ENCODE measurements at places on chromosomes 16 and 17.
A peak's percentile ranks its signal among the peaks of the same experiment; 100 is the strongest.

DNA sequence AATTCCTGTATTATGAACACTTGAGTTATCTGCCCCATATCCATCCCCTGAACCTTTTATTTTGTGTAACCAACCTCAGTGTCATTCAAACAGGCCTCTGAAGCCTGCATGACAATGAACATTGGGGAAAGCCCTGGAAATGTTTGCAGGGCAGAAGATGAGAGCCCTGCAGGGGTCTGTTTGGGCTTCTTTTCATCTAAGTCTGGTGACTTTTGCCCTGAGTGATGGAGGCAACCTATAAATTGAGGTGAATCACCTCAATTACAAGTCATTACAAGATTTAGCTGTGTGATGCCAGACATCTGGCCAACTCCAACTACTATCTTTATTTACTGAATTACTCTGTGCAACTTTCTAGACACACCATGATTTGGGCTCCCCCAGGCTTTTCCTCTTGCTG is 189.2 kb downstream of the MAF start:
- DNase-seq, result no peak

DNA sequence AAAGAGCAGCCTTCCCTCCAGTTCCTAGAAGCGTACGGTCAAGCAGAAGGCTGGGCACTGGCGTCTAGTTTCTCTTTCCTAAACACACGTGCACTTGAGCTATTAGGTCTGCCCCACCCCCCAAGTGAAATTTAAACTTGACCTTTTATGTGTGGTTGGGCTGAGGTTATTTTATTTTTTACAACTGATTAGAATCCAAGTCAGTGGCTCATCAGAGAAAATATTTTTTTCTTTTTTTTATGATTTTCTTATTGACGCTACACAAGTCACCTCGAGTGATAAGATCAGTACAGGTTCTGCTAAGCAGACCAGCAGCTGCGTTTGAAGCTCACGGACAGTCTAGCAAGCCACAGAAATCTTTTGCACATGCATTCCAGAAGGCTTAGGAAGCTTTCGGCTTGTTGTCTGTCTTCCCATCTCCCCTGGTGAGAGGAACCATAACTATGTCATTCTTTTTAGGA is 95.1 kb downstream of the ZFHX3 start:
- DNase-seq, result no peak

GRCh38 chr17:31491376-31492131 is 100.1 kb downstream of the RAB11FIP4 start:
- peak; percentile 30 for DNase-seq

GRCh38 chr17:82003411-82004381 is 19.0 kb downstream of the CENPX start:
- no peak for DNase-seq

- no peak for DNase-seq
Measured at GRCh38 chr17:15893658-15894024, 51.3 kb upstream of the ADORA2B start.

DNA sequence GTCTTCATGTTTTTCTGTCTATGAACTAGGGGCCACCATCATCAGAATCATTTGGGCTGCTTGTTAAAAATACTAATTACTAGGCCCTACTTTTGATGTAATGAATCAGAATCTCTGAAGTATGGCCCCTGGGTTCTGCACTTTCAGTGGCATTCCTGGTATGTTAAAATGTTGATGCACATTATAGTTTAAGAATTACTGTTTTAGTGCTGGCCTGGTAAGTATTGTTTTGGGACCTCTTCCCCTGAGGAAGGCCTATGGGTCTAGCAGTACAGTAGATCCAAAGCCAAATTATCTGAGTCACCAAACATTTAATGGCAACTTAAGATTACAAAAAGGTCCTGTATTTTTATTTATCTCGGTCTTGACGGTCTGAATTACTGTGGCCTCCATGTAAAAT is 58.8 kb downstream of the AP2B1 start:
- no peak for DNase-seq

- no peak for DNase-seq
Measured at GRCh38 chr16:89407282-89407924, 83.0 kb downstream of the ANKRD11 start.

GRCh38 chr16:26118575-26118974 is 426.8 kb downstream of the HS3ST4 start:
- DNase-seq, result no peak

GRCh38 chr17:53630638-53631037 is 192.1 kb upstream of the KIF2B start:
- DNase-seq, result no peak

GRCh38 chr17:69230939-69231338 is 2.3 kb upstream of the ABCA10 start:
- DNase-seq, result no peak

GRCh38 chr17:45353043-45353442 is 36.2 kb upstream of the MAP3K14 start:
- peak; percentile 93 for DNase-seq

DNA sequence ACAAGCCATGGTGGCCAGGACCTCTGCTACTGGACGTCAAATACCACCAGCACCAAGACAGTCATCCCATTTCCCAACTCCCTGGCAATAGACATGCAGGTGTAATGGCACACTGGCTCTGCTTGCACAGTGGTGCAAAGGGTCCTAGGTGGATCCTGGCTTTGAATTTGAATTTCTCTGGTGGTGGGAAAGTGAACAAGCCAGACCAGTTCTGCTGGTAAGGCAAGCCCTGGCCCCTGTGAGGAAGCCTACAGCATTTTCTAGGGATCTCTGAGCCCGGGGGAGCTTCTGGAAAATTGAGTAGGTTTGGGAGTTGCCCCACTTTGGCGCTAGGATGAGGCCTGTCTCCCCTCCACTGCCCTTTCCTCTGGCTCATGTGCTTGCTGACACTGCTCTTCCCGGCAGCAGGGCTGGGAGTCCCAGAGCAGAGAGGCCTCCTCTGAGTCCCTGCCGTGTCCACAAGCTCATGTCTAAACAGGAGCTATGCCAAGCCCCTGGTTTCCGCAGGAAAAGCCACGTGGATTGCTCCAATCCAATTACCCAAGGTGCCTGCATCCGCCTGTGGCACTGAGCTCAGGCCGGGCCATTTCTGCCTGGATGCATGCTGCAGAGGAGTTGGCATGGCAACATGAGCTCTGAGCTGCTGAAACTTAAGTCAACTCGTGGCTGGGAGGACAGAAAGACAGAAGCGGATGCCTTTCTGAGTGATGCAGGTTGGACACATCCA is 67.0 kb downstream of the PRMT7 start:
- no peak for DNase-seq

GRCh38 chr16:29994600-29995323 is 655 bp downstream of the HIRIP3 start:
- DNase-seq, result no peak

- DNase-seq, result peak; percentile 43
Measured at GRCh38 chr17:21283482-21284318, 811 bp upstream of the MAP2K3 start.

- DNase-seq, result no peak
Measured at GRCh38 chr17:62963296-62963695, 2.7 kb upstream of the TANC2 start.

- no peak for DNase-seq
Measured at GRCh38 chr16:82136956-82137821, 32.8 kb downstream of the MPHOSPH6 start.

DNA sequence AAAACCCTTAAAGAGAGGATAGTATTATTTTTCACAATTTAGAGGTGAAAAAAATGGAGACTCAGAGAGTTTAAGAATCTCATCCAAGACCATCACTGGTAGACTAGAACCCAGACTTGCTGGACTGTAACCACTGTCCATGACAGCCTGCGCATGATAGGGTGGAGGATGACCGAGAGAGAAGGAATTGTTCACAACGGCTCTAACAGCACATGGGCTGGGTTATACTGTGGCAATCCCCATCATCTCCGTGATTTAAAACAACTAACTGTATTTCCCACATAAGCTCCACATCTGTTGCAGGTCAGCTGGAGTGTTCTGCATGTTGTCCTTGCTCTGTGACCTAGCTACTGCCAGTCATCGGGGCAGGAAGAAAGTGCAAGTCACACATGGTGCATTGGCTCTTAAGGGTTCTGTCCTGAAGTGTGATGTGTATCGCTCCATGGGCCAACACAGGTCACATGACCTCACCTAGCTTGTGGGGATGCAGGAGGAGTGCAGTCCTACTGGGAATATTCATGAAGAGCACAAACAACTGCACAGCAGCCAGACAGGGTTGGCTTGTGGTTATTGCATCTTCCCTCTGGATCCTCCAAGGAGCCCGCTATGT is 131.2 kb upstream of the MPHOSPH6 start:
- DNase-seq, result no peak

DNA sequence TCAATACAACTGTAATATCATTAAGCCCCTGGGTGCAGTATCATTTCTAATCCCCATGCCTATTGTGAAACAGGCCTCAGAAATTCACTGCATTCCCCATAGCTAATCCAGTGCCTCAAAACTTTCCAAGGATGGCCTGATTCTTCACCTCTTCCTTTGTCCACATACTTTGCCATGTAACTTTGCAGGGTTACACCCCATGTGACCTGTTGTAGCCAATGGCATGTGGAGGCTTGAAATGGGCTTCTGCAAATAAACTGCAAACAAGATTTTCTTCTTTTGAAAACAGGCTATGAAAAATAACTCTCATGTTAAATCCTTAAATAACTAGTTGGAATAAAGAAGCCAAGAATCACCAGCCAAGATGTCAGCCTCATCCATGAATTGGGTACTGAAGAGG is 35.9 kb downstream of the ABCA10 start:
- DNase-seq, result no peak

GRCh38 chr16:49581630-49582298 is 208.2 kb downstream of the C16orf78 start:
- DNase-seq, result no peak

DNA sequence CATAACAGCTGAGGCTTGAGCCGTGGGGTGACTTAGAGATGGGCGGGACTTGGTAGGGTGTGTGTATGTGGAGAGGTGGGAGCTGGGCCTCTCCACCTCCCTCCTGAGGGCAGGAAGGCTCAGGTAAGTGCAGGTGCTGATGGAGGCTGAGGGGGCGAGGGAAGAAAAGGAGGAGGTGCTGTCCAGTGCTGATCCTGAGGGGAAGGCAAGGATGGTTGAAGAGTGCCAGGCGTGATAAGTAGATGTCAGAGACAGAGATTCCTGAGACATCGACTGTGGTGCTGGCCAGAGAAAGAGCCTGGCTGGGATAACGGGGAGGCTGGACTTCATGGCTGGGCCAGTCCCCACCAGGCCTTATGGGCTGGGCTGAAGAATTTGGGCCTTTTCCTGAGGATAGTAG is 159.1 kb downstream of the SDK2 start:
- DNase-seq, result no peak

DNA sequence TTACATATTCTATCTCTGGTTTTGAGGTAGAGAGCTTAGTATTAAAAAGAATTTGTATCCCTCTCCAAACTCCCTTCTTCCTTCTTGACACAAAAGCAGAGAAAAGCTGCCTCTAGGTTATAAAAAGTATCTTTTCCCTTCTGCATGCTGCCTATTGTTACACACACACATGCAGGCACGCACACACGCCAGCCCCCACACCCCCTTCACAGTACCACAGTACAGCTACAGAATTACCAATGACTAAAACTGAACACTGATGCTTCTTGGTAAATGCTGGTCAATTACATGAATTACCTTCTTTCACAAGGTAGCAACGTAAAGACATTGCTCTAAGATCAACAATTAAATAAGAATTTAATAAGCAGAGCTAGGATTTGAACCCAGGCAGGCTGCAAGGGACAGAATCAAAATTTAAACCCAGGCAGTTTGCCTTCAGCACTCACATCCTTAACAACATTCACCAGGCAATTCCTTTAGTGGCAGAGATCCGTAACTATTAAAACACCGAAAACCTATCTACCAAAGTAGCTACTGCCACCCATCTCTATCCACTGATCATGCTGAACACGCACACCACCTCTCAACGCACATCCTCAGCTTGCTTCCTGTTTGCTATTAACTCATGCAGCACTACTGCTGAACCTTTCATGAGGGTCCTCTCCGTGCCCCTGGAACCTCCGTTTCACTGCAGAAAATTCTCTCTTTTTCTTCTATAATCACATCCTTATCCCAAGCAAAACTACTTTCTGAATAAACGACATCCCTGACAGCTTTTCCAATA is 37.8 kb downstream of the YWHAE start:
- DNase-seq, result no peak

- peak; percentile 74 for DNase-seq
Measured at GRCh38 chr16:29962344-29962994, 590 bp downstream of the TMEM219 start.

DNA sequence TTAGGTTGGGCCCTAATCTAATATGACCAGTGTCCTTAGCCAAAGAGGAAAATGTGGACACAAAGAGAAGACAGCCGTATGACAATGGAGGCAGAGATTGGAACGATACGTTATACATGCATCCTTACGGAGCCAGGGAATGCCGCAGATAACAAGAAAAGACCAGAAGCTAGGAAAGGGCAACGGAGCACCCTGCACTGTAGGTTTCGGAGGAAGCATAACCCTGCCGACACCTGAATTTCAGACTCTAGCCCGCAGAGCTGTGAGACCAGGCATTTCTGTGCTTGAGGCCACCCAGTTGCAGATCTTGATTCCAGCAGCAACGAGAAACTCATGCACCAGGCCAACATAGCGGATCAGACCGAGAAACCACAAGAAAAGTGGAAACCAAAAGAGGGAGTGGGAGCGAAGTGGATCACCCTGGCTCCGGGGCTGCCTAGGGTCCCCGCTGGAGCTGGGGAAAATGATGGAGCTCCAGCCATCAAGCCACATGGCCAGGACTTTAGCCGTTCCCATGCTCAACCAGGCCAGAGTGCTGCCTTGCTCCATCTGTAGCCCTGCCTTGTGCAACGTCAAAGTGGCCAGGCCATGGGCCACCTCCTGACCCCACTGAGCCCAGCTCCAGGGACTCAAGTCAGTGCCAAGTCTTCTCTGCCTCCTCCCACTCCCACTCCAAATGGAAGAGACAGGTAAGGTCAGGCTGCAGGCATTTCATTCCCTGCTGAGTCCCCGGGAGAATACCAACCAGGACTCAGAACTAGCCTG is 51.7 kb upstream of the RPL38 start:
- no peak for DNase-seq

GRCh38 chr16:50719401-50720337 is 22.2 kb upstream of the CYLD start:
- no peak for DNase-seq

GRCh38 chr17:68657576-68657975 is 56.4 kb upstream of the FAM20A start:
- DNase-seq, result no peak

- peak; percentile 87 for DNase-seq
Measured at GRCh38 chr16:50697881-50698767, 4.7 kb downstream of the NOD2 start.

GRCh38 chr17:66910651-66911285 is 53.7 kb upstream of the CACNG4 start:
- DNase-seq, result no peak

- no peak for DNase-seq
Measured at GRCh38 chr16:60259956-60260355, 1525.8 kb upstream of the GOT2 start.

DNA sequence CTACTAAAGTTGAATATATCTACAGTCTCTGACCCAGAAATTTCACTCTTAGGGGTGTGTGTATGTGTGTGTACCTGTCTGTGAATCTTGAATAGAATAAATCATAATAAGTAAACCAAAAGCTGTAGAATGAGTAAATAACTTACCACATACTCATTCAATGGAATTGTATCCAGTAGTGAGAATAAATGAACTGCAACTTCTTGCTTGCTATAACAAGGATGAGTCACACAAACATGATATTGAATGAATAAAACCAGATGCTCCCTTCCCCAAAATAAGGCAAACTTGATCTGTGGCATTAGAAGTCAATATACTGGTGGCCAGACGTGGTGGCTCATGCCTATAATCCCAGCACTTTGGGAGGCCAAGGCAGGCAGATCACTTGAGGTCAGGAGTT is 259.8 kb upstream of the MON1B start:
- DNase-seq, result no peak

Measured in inflammatory macrophage treated with lipopolysaccharide for 1 hour (primary cell).